ENCODE measurements at places on chromosomes 1 and 21. TPM values are rescaled to one million over a fixed set of nuclear protein-coding genes. Genes with fewer than 3 reads are reported as not detected.

DNA sequence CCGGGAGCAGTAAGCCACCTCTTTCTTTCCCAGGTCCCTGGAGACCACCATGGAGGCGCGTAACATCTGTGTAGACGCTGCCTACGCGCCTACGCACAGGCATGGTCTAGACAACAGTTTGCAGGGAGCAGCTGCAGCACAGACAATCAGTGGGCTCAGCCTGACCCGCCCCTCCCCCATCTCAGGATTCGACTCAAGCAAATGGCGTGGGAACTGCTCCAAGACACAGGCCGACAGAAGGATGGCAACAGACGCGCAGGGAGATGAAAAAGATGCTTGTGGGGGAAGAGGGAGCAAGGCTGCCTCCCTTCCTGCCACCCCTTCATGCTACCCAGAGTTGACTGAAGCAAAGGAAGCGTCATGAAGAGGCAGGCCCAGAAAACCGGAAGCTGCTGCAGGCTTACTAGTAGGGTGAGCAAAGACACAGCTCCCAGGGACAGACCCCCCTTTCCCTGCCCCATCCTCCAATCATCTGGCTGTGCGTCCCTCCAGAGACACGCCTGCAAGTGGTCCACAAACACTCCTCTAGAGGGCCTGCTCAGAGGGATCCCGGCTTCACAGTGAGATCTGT is 19.5 kb downstream of the STK40 start:
- no peak overlapping the region for H3K4me3 ChIP-seq
- H3K27ac ChIP-seq = peak overlapping the region; percentile 64
- DNase-seq = no peak
- H3K4me1 ChIP-seq = peaks cover 43% of the 10 kb centered on the region
- peaks cover 22% of the 10 kb centered on the region for H3K36me3 ChIP-seq
- no peaks in the 10 kb centered on the region for H3K27me3 ChIP-seq

- H3K36me3 ChIP-seq = no peaks in the 10 kb centered on the region
- no peak overlapping the region for H3K4me3 ChIP-seq
- H3K4me1 ChIP-seq = no peaks in the 10 kb centered on the region
Measured at GRCh38 chr1:167011560-167012191, 22.6 kb downstream of the MAEL start.

DNA sequence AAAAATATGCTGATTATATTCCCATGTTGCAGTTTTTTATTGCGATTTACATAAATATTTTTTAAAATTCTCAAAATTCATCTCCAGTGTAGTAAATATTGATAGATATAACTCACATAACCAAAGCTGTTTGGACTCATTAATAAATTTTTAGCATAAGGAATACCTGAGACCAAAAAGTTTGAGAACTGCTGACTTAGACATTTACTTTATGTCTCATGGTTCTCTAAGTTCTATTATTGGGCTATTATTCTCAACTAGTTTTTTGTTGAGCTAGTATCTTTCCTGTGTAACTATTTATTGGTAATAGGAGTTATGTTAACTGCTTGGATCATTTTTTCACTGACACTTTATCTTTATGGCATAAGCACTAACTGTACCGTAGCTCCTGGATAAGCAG is 1069.6 kb downstream of the ADGRL2 start:
- no peak overlapping the region for H3K4me3 ChIP-seq
- no peaks in the 10 kb centered on the region for H3K36me3 ChIP-seq
- no peaks in the 10 kb centered on the region for H3K27me3 ChIP-seq
- H3K4me1 ChIP-seq = no peaks in the 10 kb centered on the region
- no peak for DNase-seq

Gene RXFP4
- not detected for total RNA-seq

GRCh38 chr1:151888972-151889570 is 20.2 kb downstream of the THEM4 start:
- H3K4me3 ChIP-seq = no peak overlapping the region
- H3K4me1 ChIP-seq = no peaks in the 10 kb centered on the region
- H3K27ac ChIP-seq = no peak overlapping the region

DNA sequence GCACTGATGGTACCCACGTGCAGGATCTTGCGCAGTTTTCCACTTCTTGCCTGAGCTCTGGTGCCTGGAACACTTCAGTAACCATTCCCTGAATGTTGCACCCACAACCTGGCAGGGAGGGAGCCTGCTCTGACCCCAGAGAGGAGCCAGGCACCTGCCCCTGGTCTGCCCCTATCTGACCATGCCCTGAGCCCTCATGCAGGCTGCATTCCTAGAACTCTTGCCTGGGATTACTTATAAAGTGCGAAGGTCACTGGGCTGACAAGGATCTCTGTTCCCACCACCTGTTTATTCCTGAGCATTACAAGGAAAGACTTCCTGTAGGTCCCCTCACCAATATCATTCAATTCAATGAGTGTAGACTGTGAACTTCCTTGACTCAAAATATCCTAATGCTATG is 191.9 kb upstream of the FMN2 start:
- H3K36me3 ChIP-seq = no peaks in the 10 kb centered on the region
- no peak overlapping the region for H3K4me3 ChIP-seq
- DNase-seq = no peak
- H3K27me3 ChIP-seq = no peaks in the 10 kb centered on the region
- H3K4me1 ChIP-seq = peaks cover 10% of the 10 kb centered on the region
- H3K27ac ChIP-seq = no peak overlapping the region

Gene ANKRD34A
- 0.77 TPM for total RNA-seq

Gene TNNT2
- 2.0 TPM for total RNA-seq

Gene FAM72A
- 0.91 TPM for total RNA-seq

DNA sequence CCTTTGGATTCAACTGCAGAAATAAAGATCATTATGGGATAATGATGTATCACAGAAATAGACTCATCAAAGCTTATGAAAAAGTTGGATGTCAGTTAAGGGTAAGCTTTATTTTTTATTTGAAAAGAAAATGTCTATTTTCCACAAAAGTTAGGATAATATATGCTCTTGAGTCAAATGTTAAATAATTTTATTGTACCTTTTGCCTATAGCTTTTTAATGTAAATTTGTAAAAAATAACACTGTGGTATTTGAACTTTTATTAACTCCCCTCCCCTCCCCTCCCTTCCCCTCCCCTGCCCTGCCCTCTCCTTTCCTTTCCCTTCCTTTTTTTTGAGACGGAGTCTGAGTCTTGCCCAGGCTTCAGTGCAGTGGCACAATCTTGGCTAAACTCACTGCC is 24.9 kb downstream of the MORC3 start:
- H3K4me1 ChIP-seq = no peaks in the 10 kb centered on the region
- peaks cover 100% of the 10 kb centered on the region for H3K36me3 ChIP-seq
- H3K27me3 ChIP-seq = no peaks in the 10 kb centered on the region

- peaks cover 22% of the 10 kb centered on the region for H3K4me1 ChIP-seq
- no peak for DNase-seq
- no peaks in the 10 kb centered on the region for H3K27me3 ChIP-seq
Measured at GRCh38 chr1:31712630-31713029, 8.8 kb upstream of the COL16A1 start.

Gene GPR3
- total RNA-seq = not detected

GRCh38 chr1:206686478-206687249 is 2.0 kb downstream of the MAPKAPK2 start:
- H3K27me3 ChIP-seq = no peaks in the 10 kb centered on the region
- DNase-seq = no peak
- H3K4me1 ChIP-seq = peaks cover 57% of the 10 kb centered on the region
- H3K27ac ChIP-seq = peak overlapping the region; percentile 98

GRCh38 chr1:162074276-162075005 is 5.0 kb downstream of the NOS1AP start:
- H3K4me1 ChIP-seq = peaks cover 12% of the 10 kb centered on the region
- no peaks in the 10 kb centered on the region for H3K27me3 ChIP-seq
- no peaks in the 10 kb centered on the region for H3K36me3 ChIP-seq
- no peak overlapping the region for H3K4me3 ChIP-seq
- DNase-seq = no peak
- no peak overlapping the region for H3K27ac ChIP-seq

Gene IGSF3
- 15.1 TPM for total RNA-seq

Gene GSTM1
- total RNA-seq = not detected

Gene SLC30A10
- not detected for total RNA-seq

- H3K4me1 ChIP-seq = no peaks in the 10 kb centered on the region
- no peak overlapping the region for H3K27ac ChIP-seq
- no peak for DNase-seq
- H3K36me3 ChIP-seq = no peaks in the 10 kb centered on the region
Measured at GRCh38 chr1:30682396-30683275, 40.7 kb downstream of the MATN1 start.

DNA sequence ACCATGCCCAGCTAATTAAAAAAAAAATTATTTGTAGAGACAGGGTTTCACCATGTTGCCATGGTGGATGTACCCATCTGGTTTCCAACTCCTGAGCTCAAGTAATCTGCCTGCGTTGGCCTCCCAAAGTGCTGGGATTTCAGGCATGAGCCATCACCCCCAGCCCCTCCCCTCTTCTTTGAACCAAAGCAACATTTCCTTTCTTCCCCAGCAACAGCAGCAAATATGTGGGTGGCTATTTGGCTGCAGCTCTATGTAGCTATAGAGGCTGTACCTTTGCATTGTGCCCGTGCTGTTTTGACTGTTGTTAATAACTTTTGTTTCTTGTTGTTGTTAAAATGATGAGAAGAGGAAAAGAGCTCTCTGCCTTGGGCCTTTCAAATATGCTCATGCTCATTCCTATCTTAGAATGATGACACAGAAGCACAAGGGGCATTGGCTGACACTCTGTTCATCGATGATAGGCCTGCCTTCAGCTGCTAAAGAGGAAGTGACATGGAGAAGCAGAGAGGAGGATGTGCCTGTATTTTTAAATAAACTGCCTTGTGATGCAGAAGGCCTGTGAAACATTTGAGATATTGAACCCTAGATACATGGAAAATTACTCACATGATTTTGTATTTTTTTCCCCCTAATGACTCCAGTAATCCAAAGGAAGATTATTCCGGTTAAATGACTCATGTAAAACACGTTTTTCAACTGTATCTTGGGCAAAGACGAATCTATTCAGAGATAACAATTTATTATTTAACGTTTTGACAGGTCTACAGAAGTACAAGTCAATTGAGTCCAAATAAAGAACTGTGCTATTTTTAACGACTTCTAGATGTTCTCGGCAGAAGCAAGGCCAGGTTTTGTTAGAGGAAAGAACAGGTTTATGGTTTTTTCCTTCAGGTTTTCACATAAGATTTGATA is 20.5 kb upstream of the XPR1 start:
- peak; percentile 35 for DNase-seq
- no peak overlapping the region for H3K4me3 ChIP-seq
- peak overlapping the region; percentile 16 for H3K27ac ChIP-seq
- no peaks in the 10 kb centered on the region for H3K36me3 ChIP-seq

GRCh38 chr1:207799989-207800648 is 48.3 kb downstream of the CD46 start:
- peaks cover 67% of the 10 kb centered on the region for H3K4me1 ChIP-seq
- no peak for DNase-seq
- no peak overlapping the region for H3K4me3 ChIP-seq
- H3K27ac ChIP-seq = no peak overlapping the region
- peaks cover 62% of the 10 kb centered on the region for H3K36me3 ChIP-seq

DNA sequence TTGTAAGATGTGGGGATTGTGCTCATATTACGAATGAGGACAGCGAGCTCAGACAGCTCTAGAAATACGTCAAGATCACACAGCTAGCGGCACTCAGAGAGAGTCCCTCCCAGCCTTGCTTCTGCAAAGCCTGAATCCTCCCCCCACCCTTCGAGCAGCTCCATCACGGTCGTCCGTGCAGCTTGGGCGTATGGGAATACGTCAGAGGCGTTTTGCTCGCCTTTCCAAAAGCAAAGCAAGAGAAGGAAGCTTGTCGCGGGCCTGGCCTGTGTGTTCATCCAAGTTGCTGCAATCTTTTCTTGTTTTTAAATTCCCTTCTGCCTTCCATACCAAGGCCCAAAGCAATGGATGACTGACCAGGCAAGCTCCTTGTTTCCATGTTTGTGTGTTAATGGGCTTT is 125.5 kb upstream of the IRF2BP2 start:
- H3K4me3 ChIP-seq = no peak overlapping the region
- H3K4me1 ChIP-seq = peaks cover 8% of the 10 kb centered on the region
- no peak for DNase-seq
- no peak overlapping the region for H3K27ac ChIP-seq

- no peak overlapping the region for H3K4me3 ChIP-seq
- H3K27me3 ChIP-seq = no peaks in the 10 kb centered on the region
- no peak for DNase-seq
- no peaks in the 10 kb centered on the region for H3K36me3 ChIP-seq
- no peak overlapping the region for H3K27ac ChIP-seq
Measured at GRCh38 chr1:161091093-161091492, 1.7 kb upstream of the NECTIN4 start.

GRCh38 chr1:222286011-222286410 is 261.9 kb downstream of the HHIPL2 start:
- DNase-seq = no peak
- no peak overlapping the region for H3K27ac ChIP-seq
- no peaks in the 10 kb centered on the region for H3K4me1 ChIP-seq

DNA sequence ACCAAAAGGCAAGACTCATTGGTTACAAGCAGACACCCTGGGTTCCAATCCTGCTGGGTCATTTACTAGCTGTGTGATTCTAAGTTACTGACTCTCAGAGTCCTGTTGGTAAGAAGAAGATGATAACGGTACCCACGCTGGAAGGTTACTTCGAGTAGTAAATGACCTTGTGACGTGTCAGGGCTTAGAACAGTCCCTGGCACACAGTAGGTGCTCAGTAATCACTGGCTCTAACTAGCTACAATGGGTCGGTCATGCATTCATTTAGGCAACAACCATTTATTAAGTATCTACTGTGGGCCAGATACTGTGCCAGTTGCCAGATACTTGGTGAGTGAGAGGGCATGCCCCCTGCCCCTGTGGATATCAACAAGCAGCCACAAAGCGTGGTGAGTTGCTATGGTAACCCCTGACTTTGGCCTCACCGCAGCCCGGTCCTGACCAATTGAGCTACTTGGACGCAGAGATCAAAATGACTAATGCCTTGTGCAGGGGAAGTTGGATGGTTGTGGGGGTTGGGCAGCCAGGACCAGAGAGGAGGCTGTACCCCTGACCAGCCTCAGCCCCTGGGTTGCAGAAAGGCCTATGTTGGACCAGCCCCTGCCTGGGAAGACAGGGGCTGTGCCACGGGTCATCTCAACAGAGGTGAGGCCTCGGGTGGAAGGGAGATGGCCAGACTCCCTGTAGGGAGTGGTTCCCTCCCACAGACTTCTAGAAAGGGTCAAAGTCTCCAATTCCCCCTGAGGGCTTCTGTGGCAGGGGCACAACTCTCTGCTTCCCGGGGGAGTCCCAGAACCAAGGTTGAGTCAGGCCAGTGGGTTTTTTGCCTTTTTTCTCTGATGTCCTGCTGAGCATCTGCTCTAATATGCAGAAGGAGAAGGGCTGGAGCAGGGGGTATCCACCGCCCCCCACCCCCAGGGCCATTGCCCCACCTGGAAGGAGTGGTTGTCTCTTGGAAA is 16.0 kb downstream of the DHRS3 start:
- H3K36me3 ChIP-seq = no peaks in the 10 kb centered on the region
- no peak overlapping the region for H3K4me3 ChIP-seq
- H3K4me1 ChIP-seq = peaks cover 82% of the 10 kb centered on the region

DNA sequence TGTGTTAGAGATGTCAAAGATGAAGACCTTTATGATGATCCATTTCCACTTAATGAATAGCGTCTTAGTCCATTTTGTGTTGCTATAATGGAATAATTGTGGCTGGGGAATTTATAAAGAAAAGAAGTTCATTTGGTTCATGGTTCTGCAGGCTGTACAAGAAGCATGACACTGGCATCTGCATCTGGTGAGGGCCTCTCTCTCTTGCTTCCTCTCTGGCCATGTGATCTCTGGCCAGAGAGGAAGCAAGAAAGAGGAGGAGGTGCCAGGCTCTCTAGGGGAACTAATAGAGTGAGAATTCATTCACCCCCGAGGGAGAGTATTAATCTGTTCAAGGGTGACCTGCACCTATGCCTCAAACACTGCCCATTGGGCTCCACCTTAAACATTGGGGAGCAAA is 242.8 kb downstream of the DISC1 start:
- no peaks in the 10 kb centered on the region for H3K27me3 ChIP-seq
- no peaks in the 10 kb centered on the region for H3K36me3 ChIP-seq
- H3K4me1 ChIP-seq = no peaks in the 10 kb centered on the region
- DNase-seq = no peak
- H3K4me3 ChIP-seq = no peak overlapping the region
- no peak overlapping the region for H3K27ac ChIP-seq
